Chondrocyte (in vitro differentiated cells): ENCODE measurements at places on chromosomes 5 and 9.

DNA sequence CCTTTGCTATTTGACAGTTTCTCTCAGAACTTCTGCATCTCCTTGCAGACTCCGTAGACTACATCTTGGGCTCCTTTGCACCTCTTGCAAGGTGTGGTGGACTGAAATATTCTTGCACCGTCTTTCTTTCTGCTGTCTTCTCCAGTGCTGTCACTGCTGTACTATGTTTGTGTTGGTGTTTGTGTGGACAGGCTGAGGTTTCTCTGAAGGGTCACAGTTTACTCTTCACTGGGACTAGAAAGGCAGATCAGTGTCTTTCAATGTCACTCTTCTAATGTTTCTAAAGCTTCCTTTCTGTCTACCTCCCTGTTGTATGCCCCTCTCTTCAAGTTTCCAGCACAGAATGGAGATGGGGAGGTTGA lies 410.0 kb upstream of the CD180 start:
- peaks cover 9% of the 10 kb centered on the region for H3K36me3 ChIP-seq
- no peak overlapping the region for H3K4me3 ChIP-seq
- H3K27me3 ChIP-seq = peaks cover 12% of the 10 kb centered on the region
- no peaks in the 10 kb centered on the region for H3K4me1 ChIP-seq

- H3K4me1 ChIP-seq = no peaks in the 10 kb centered on the region
- H3K4me3 ChIP-seq = no peak overlapping the region
- H3K36me3 ChIP-seq = peaks cover 13% of the 10 kb centered on the region
- peak; percentile 87 for DNase-seq
Measured at GRCh38 chr5:573976-574375, 38.2 kb upstream of the CEP72 start.

- peaks cover 20% of the 10 kb centered on the region for H3K4me1 ChIP-seq
- DNase-seq = peak; percentile 61
- H3K27ac ChIP-seq = no peak overlapping the region
- H3K27me3 ChIP-seq = no peaks in the 10 kb centered on the region
Measured at GRCh38 chr9:126793686-126794417, 11.0 kb upstream of the ZBTB43 start.

- no peak overlapping the region for H3K4me3 ChIP-seq
- DNase-seq = no peak
- H3K4me1 ChIP-seq = peaks cover 69% of the 10 kb centered on the region
- peak overlapping the region; percentile 88 for H3K27ac ChIP-seq
- peaks cover 22% of the 10 kb centered on the region for H3K36me3 ChIP-seq
Measured at GRCh38 chr9:95036676-95037075, 280.8 kb downstream of the FANCC start.

- no peaks in the 10 kb centered on the region for H3K36me3 ChIP-seq
- DNase-seq = no peak
- no peak overlapping the region for H3K4me3 ChIP-seq
- H3K4me1 ChIP-seq = peaks cover 7% of the 10 kb centered on the region
Measured at GRCh38 chr5:76468635-76469425, 65.7 kb downstream of the IQGAP2 start.

DNA sequence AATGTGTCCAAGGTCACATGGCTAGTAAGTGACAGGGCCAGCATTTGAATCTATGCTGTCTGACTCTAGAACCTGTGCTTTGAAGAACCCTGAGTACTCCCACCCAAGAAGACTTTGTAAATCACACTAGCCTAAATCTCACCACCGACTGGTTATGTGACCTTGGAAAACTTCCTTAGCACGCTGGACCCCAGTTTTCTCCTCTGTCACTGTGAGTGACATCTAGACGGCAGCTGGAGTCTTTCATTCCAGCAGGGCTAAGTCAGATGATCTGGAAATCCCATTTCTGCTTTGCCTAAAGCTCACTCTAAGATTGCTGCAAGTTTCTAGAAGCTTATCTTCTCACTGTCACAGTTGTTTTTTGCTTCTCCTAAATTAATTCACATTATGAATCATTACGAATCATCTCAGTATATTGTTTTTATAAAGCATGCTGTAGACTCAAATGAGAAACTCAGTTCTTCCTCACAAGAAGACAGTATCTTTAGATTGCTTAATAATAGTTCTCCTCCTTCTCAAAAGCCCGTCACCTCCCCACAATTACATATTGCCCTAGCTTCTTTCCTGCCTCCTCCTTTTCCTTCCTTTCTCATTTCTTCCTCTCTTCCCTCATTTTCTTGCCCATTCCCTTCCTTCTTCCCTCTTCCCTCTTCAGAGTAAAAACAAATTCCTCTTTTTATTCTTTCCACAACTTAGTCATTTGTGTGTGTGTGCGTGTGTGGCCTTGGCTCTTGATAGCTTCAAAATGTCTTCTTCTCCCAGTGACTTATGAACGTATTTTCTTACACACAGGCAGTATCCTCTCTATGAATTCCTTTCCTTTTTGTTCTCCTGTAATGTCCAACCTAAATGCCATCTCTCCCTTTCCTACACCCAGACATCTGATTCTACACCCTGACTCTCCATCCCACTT lies 16.8 kb downstream of the ALDOB start:
- H3K27ac ChIP-seq = peak overlapping the region; percentile 85
- H3K4me3 ChIP-seq = no peak overlapping the region
- H3K27me3 ChIP-seq = no peaks in the 10 kb centered on the region
- H3K36me3 ChIP-seq = peaks cover 7% of the 10 kb centered on the region
- DNase-seq = no peak

- no peak for DNase-seq
- peaks cover 31% of the 10 kb centered on the region for H3K4me1 ChIP-seq
- H3K27ac ChIP-seq = peak overlapping the region; percentile 51
- no peak overlapping the region for H3K4me3 ChIP-seq
- H3K27me3 ChIP-seq = no peaks in the 10 kb centered on the region
- H3K36me3 ChIP-seq = peaks cover 3% of the 10 kb centered on the region
Measured at GRCh38 chr5:109413458-109413857, 3.7 kb upstream of the PJA2 start.

- H3K4me1 ChIP-seq = no peaks in the 10 kb centered on the region
- H3K27ac ChIP-seq = no peak overlapping the region
- H3K4me3 ChIP-seq = no peak overlapping the region
- H3K27me3 ChIP-seq = no peaks in the 10 kb centered on the region
Measured at GRCh38 chr5:173804579-173804978, 83.6 kb upstream of the CPEB4 start.

GRCh38 chr9:136204838-136205706 lies at the start of gene LHX3:
Gene LHX3, minus strand, starts transcription at chr9:136205128. Its CDS starts 116 bp downstream, at chr9:136205012.
- H3K27me3 ChIP-seq = peaks cover 24% of the 10 kb centered on the region
- H3K4me1 ChIP-seq = no peaks in the 10 kb centered on the region
- no peak within 1 kb of the TSS for H3K4me3 ChIP-seq
- no peak within 1 kb of the TSS for H3K27ac ChIP-seq

GRCh38 chr9:6055216-6055615 lies 39.8 kb upstream of the RANBP6 start:
- peaks cover 2% of the 10 kb centered on the region for H3K36me3 ChIP-seq
- H3K27ac ChIP-seq = no peak overlapping the region
- H3K4me3 ChIP-seq = no peak overlapping the region
- no peak for DNase-seq

DNA sequence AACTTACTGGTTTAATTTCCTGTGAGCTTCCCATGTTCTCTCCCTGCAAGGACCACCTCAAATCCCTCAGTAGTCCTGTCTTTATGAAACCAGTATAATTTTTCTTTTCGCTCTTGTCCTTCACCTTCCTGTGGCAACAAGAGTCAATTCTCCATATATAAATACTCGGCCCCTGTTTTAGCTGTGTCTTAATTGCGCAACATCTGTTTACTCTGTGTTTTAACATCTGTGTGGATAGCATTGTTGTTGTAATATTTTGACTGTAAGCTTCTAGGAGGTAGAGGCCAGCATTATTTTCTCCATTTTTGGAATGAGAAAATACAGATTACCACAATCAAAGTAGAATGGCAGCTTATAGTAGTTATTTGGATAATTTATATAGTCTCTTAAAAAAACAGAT lies 30.2 kb upstream of the CDKN2B start:
- peaks cover 42% of the 10 kb centered on the region for H3K4me1 ChIP-seq
- no peak overlapping the region for H3K4me3 ChIP-seq
- DNase-seq = no peak
- H3K27me3 ChIP-seq = no peaks in the 10 kb centered on the region

DNA sequence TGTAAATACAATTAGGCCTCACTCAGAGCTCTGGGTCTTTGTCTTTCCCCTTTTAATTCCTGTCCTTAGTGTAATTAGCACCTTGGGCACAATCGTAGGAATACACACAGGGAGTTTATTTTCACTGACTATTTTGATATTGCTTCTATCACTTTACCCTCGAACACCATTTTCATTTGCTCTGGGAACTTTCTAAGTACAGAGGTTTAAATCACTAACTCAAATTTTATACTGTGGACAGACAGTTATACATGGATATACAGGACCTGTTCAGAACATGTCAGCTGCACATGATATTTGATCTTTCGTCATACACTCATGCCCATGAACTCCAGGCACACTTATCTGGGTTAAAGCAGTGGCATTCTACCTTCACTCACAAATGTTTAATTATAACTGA lies 217.8 kb upstream of the TMEM161B start:
- no peaks in the 10 kb centered on the region for H3K4me1 ChIP-seq
- no peaks in the 10 kb centered on the region for H3K36me3 ChIP-seq
- DNase-seq = no peak
- peaks cover 7% of the 10 kb centered on the region for H3K27me3 ChIP-seq

GRCh38 chr9:114396558-114397218 lies 8.9 kb upstream of the AKNA start:
- no peak for DNase-seq
- H3K4me3 ChIP-seq = peak overlapping the region; percentile 95
- peaks cover 44% of the 10 kb centered on the region for H3K4me1 ChIP-seq
- H3K27me3 ChIP-seq = no peaks in the 10 kb centered on the region
- H3K27ac ChIP-seq = peak overlapping the region; percentile 97
- peaks cover 1% of the 10 kb centered on the region for H3K36me3 ChIP-seq

- peaks cover 2% of the 10 kb centered on the region for H3K36me3 ChIP-seq
- H3K4me3 ChIP-seq = no peak overlapping the region
- peaks cover 12% of the 10 kb centered on the region for H3K27me3 ChIP-seq
- DNase-seq = no peak
Measured at GRCh38 chr5:77912721-77913120, 136.6 kb upstream of the TBCA start.

GRCh38 chr5:18653216-18653752 lies 1019.0 kb downstream of the TAF11L14 start:
- H3K4me1 ChIP-seq = no peaks in the 10 kb centered on the region

DNA sequence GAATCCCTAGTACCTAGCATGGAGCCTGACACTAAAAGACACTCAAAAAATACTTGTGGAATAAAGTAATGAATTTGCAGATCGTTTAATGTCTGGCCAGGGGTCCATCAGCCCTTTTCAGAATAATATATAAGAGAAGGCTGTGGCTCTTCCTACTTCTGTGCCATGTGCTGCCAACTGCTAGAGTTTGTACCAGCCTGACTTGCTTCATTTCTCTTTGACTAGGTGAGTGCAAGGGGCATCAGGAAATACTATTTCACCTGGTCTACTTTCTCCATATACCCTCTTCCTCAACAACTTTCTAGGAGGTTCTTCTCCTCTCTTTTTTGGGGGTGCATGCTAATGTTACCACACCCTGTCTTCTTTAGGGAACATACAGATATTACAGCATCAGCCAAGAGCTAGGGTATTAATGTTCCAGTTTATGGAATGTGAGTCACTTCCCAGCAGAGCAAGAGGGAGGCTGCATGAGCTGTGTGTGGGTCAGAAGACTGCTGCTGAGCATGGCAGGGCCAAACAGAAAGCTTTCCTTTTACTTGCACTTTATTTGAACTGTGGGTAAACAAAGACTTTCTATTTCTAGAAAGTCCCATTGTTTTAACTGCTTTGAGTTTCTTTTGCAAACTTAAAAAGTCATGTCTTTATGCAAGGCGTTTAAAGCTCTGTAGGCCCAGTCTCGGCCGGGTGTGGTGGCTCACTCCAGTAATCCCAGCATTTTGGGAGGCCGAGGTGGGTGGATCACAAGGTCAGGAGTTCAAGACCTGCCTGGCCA lies 158.9 kb downstream of the ADAMTSL1 start:
- no peak overlapping the region for H3K4me3 ChIP-seq
- H3K27me3 ChIP-seq = no peaks in the 10 kb centered on the region
- H3K36me3 ChIP-seq = no peaks in the 10 kb centered on the region
- no peak for DNase-seq
- H3K4me1 ChIP-seq = peaks cover 15% of the 10 kb centered on the region

DNA sequence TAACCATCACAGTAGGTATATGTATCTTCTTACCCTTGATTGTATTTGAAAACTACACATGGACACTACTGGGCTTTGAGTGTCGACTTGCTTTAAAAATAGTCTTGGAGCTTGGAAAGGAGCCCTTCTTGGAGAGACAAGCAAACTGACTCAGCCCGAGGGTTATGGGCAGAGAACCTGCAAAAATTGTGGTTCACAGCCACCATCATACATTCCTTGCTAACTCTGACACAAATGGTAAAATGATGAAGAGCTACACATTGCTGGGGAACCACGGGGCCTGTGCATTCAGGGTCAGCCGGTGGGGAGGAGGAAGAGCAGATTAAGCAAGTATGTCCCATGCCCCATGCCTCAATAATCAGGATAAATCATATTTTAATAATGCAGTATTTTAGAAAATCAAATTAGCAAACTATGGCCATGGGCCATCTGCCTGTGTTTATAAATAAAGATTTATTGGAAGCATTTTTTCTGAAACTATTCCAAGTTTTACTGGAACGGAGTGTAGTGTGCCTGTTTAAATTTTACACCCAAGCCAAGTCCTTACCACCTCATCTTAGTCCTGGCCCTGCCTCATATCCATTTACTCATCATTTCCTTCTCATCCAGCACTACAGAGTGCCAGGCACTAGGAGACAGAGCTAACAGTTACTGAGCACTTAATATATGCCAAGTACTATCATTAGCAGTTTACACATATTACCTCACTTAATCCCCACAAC lies 195.7 kb downstream of the PALM2AKAP2 start:
- no peak for DNase-seq
- peaks cover 12% of the 10 kb centered on the region for H3K36me3 ChIP-seq
- H3K4me3 ChIP-seq = no peak overlapping the region

- peaks cover 15% of the 10 kb centered on the region for H3K4me1 ChIP-seq
- no peaks in the 10 kb centered on the region for H3K27me3 ChIP-seq
- peaks cover 7% of the 10 kb centered on the region for H3K36me3 ChIP-seq
- peak overlapping the region; percentile 52 for H3K4me3 ChIP-seq
- no peak overlapping the region for H3K27ac ChIP-seq
- no peak for DNase-seq
Measured at GRCh38 chr9:123834218-123834888, 95.6 kb downstream of the DENND1A start.

DNA sequence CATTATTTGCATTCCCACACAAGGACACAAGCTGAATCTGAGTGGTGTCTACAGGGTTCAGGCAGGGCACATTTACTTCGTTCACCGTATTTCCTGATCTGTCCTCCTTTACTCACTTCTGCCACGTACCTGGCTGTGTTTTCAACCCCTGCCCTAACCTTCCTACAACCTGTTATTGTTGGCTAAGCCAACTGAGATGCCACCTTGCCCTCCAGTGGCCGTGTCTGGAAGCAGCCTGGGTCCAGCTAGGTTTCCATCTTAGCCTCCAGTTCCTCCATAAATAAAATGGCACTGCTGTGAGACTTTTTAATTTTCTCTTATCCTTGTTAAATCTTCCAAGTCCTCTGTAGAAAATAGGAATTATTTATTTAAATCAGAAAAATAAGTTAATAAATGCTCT lies 64.8 kb downstream of the ATP10B start:
- no peak for DNase-seq
- H3K4me3 ChIP-seq = no peak overlapping the region
- no peaks in the 10 kb centered on the region for H3K36me3 ChIP-seq
- H3K27ac ChIP-seq = no peak overlapping the region
- no peaks in the 10 kb centered on the region for H3K4me1 ChIP-seq
